ENCODE measurements at places on chromosomes 12 and 14. TPM values are rescaled to one million over a fixed set of nuclear protein-coding genes. Genes with fewer than 3 reads are reported as not detected.

GRCh38 chr14:82126006-82126405 lies 592.4 kb upstream of the SEL1L start:
- DNase-seq, result no peak
- H3K4me1 ChIP-seq, result no peaks in the 10 kb centered on the region
- no peak overlapping the region for H3K27ac ChIP-seq
- H3K27me3 ChIP-seq, result no peaks in the 10 kb centered on the region
- no peaks in the 10 kb centered on the region for H3K36me3 ChIP-seq

DNA sequence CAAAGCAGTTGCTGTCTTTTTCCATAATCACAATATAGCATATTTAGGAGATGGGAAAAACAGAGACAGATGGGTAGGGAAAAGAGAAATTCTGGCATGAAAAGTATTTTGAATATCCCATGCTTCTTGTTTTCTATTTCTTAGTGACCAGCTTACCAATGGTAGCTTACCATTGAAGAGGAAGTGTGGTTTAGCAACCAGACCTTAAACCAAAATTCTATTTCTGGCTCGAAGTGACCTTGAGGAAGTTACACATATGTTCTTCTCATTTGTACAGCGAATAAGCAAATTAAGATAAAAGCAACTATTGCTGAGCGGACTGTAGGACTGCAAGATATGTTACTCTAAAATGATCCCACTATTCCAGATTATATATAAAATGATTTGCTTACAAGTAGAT lies 82.9 kb downstream of the FGD4 start:
- H3K27ac ChIP-seq, result no peak overlapping the region
- no peaks in the 10 kb centered on the region for H3K36me3 ChIP-seq
- DNase-seq, result no peak
- 0 out of 2 replicates have a peak, but pooled peaks cover 6% of the 10 kb centered on the region for H3K4me1 ChIP-seq
- no peak overlapping the region for H3K4me3 ChIP-seq

PITPNM2 gene
- total RNA-seq, result 5.6 TPM

NPFF gene
- not detected for total RNA-seq

GRCh38 chr14:78141590-78141989 lies 28.6 kb upstream of the NRXN3 start:
- H3K4me1 ChIP-seq, result no peaks in the 10 kb centered on the region
- H3K36me3 ChIP-seq, result no peaks in the 10 kb centered on the region
- no peak overlapping the region for H3K4me3 ChIP-seq
- H3K27me3 ChIP-seq, result no peaks in the 10 kb centered on the region
- DNase-seq, result no peak

ARMH4 gene
- total RNA-seq, result 2.6 TPM

DNA sequence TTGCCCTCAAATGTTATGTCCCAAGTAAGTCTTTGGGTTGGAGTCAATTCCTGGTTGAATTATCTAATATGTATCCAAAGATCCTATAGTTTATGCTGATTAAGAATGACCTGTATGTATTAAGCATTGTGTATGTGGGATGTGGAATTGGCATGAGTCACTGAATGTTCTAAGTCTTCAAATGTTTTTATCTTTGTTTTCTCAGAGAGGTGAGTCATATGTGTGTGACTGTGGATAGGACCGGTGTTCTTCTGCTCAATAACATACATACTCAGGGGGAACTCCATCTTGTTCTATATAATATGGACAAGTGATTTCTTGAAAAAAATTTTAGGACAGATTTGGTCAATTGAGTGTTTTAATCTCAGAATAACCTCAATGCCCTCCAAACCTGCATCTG lies 57.9 kb downstream of the NAV3 start:
- no peaks in the 10 kb centered on the region for H3K36me3 ChIP-seq
- peak; percentile 87 for DNase-seq
- peaks cover 17% of the 10 kb centered on the region for H3K27me3 ChIP-seq
- H3K27ac ChIP-seq, result no peak overlapping the region
- H3K4me1 ChIP-seq, result 0 out of 2 replicates have a peak, but pooled peaks cover under 1% of the 10 kb centered on the region
